Activated T-cell treated with anti-CD3 and anti-CD28 coated beads, Interleukin-2, amount 50 U/mL, for 48 hours (primary cell): ENCODE measurements at places on chromosomes 7 and 10.
A peak's percentile ranks its signal among the peaks of the same experiment; 100 is the strongest.

GRCh38 chr7:96075510-96076349 is 246.2 kb downstream of the SLC25A13 start:
- DNase-seq = peak; percentile 62

- DNase-seq = no peak
Measured at GRCh38 chr7:28102797-28103196, 77.8 kb downstream of the JAZF1 start.

DNA sequence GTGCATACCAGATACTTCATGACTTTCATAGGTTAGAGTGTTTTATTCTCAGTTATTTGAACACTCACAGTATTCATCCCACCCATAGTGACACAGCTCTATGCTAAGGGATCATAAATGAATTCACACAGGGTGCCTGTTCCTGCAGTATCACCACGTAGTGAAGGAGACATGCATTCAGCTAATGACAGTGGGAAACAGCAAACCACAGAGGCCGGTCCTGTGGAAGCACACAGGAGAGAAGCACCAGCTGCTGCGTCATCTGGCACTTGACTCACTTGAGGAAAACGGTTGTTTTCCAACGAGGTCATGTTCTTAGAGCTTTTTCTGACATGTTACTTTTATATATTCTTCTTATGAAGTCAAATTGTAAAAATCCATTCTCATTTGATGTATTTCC is 73.0 kb downstream of the UBE3C start:
- DNase-seq = no peak

- no peak for DNase-seq
Measured at GRCh38 chr10:73911553-73912004, 647 bp downstream of the PLAU start.

- DNase-seq = no peak
Measured at GRCh38 chr7:18384491-18385143, 110.9 kb upstream of the HDAC9 start.

GRCh38 chr10:130775311-130775710 is 536.2 kb downstream of the TCERG1L start:
- no peak for DNase-seq

DNA sequence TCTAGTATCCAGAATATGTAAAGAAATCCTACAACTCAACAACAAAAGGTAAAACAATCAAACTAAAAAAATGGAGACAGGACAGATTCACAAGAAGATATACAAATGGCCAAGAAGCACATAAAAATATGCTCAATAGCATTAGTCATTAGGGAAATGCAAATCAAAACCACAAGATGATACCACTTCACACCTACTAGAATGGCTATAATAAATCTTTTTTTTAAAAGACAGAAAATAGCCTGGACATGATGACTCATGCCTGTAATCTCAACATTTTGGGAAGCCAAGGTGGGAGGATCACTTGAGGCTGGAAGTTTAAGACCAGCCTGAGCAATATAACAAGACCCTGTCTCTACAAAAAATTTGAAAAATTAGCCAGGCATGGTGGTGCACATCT is 27.9 kb upstream of the CHCHD3 start:
- no peak for DNase-seq

- no peak for DNase-seq
Measured at GRCh38 chr10:44143556-44143955, 241.3 kb downstream of the CXCL12 start.

GRCh38 chr10:103193820-103194529 is 903 bp upstream of the NT5C2 start:
- DNase-seq = no peak

- DNase-seq = no peak
Measured at GRCh38 chr7:20597339-20597738, 18.1 kb upstream of the ABCB5 start.

DNA sequence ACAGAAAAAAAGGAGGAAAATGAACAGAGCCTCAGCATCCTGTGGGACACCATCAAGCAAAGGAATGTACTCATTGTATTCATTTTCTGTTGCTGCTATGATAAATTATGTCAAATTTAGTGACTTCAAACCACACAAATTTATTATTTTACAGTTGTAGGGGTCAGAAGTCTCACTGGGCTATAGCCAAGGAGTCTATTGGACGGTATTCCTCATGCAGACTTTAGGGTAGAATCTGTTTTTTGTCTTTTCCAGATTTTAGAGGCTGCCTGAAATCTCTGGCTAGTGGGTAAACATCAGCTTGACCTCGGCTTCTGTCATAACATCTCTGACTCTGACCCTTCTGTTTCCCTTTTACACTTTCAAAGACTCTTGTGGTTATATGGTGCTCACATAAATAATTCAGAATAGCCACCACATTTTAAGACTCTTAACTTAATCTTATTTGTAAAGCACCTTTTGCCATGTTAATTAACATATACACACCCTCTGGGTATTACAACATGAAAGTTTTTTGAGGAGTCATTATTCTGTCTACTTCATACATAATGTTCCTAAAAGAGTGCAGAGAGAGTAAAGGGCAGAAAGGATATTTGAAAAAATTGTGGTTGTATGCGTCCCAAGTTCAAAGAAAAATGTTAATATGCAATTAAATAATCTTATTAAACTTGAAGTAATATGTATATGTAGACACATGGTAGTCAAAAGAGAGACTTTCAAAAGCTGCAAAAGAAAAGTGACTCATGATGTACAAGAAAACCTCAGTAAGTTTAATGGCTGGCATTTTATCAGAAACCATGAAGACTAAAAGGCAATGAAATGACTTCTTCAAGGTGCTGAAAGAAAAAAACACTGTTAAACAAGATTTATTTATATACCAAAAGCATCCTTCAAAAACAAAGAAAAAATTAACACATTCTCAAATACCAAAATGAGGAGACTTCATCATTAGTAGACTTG is 70.8 kb upstream of the MEOX2 start:
- DNase-seq = no peak

- no peak for DNase-seq
Measured at GRCh38 chr10:131963350-131963749, 18.4 kb downstream of the BNIP3 start.

DNA sequence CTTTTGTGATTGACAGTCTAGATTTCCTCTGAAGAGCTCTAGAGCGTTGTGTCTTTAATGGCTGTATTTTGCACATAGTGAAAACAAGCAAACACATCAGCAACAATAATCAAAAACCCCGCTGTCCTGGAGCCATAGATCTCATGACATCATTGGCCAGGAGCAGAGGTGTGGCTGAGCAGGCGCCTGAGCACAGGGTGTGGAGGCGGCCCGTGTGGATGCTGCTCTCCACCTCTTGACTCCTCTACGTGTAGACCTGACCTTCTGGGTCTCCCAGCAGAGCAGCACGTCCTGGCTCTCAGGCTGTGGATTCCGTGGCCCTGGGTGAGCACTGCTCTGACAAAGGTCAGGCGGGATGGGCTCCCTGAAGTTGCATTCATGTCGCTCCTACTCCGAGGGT is 63.0 kb upstream of the INSYN2A start:
- DNase-seq = no peak

GRCh38 chr7:13641714-13642113 is 347.8 kb downstream of the ETV1 start:
- DNase-seq = no peak

DNA sequence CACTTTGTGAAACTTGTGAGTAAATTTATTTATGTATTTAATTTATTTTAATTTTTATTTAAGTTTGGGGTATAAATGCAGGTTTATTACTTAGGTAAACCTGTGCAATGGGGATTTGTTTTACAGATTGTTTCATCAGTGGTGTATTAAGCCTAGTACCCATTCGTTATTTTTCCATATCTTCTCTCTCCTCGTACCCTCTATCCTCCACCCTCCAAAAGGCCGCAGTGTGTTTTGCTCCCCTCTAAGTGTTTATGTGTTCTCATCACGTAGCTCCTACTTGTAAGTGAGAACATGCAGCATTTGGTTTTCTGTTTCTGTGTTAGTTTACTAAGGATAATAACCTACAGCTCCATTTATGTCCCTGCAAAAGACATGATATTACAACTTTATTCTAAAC is 145.4 kb upstream of the SMIM30 start:
- no peak for DNase-seq
